ENCODE measurements at places on chromosomes 2 and 18.

GRCh38 chr18:79748321-79749180 is 49.2 kb upstream of the KCNG2 start:
- DNase-seq, result no peak

DNA sequence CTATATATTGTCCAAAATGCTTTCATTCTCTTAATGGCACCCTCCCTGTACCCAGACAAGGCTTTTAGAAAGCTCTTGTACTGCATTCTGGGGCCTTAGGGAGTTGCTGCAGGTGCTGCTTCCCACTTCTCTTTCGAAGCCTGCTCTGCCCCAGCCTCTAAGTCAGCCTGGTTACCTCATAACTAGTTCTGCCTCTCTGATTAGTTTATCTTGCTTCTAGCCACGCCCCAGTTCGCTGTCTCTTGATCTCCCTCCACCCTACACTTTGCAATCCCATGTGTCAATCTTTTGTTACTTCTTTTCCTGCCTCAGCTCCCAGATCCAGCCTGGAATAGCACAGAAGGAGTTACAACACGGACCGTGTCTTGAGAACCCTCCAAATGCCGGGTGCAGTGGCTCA is 13.8 kb upstream of the NCOA1 start:
- DNase-seq, result no peak

DNA sequence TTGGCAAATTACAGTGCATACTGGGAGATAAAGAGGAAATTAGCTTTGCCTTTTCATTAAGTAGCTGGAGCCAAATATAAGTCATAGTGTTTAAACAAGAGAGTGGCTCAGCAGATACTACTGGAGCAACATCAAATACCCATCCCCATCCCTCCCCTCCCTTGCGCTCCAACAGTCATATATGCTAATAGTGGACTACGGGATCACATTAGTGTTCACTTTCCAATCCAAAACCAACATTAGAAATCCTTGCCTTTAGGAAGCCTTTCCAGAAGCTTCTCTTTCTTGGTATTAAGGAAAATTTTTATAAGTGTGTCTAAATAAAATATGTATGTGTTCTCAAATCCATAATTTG is 1669.3 kb downstream of the SUCLG1 start:
- no peak for DNase-seq

DNA sequence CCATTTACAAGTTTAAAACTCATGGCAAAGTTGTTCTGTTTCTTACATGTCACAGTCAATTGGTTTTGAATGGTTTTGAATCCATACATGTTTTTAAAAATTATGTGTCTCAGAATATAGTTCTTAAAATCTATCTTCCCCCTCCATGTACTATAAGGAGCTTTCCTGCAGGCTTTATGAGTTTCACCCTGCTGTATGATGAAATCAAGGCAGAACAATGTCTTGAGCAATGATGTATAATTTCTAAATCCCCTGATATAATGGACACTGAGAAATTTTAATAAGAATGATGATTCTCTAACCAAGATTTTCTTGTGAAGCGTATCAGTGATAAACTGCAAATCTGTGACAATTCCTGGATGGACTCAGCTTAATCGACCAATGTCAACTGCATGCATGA is 10.6 kb upstream of the ZNF516 start:
- DNase-seq, result peak; percentile 69

DNA sequence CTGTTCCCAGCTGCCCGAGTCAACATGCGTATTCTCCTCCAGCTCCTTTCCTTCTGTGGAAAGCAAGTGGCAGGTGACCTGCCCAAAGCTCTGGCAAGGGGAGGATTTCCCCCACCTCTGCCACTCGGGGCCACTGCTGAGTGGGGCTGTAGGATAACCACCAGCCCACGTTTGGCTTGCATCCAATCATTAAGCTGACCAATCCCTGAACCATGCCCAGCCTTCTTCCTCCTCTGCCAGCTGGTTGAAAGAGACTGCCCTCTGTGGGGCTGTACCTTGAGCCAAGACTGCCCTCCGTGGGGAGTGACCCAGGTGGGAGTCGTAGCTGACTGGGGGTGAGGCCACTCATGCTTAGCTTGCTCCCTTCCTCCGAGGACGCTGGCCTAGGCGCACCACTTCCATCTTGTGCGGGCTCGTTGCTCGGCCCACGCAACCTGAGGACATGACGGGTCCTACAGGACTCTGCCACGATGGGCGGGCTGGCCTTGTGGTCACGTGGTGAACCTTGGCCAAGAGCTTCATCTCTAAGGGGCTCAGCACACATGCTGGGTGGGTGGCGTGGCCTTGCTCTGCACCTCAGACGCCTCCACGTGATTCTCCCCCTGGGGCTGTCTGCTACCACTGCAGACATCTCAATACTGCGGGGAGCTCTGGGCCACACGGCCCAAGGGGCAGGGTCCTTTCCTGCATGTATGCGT is 112.1 kb downstream of the NDUFA10 start:
- no peak for DNase-seq

DNA sequence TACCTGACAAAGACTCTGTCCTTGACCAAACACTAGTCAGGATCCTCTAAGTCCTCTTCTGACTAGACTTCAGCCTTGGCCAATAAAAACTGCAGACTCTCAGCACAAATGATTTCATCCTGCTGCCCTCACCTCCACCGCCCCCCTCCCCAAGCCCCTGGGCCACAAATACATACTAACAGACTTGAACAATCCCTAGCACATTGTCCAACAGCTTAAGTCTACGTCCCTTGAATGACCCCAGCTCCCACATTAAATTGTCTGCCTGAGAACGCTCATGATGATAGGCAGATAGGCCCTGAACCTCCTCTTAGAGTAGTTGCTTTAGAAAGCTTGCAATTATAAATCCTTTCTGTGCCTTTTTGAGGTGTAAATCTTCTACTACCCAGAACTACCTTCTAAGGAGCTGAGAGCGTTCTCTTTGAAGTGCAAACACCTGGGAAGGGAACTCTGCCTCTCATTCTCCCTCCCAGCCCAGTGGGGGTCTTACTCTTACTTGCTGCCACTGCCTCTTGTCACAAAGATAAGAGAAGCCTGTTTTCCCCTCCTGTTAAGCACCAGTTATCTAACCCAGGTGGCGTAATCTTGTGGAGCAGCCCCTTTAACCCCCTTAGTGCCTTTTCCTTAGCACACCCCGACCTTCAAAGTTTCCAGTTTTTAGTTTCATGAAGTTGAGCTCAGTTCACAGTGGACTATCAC is 1225.6 kb downstream of the LRP1B start:
- DNase-seq, result no peak

DNA sequence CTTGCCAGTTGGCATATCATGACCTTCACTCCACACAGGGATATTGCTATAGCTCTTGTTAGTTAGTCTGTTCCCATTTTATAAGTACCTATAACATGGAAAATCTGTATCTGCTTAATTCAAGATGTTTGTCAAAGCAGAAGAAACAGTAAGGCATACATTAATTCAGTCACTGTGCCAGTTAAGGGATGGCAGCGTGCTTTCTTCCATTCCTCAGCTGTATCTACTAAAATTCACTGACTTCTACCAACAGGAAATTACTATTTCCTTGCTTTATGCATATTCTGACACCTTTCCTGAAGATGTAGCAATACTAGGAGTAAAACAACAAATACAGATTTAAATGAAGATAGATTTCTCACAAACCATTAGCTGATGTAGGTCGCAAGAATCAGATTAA is 59.9 kb downstream of the RNF152 start:
- DNase-seq, result no peak

GRCh38 chr2:209367075-209367747 is 56.6 kb upstream of the MAP2 start:
- no peak for DNase-seq

DNA sequence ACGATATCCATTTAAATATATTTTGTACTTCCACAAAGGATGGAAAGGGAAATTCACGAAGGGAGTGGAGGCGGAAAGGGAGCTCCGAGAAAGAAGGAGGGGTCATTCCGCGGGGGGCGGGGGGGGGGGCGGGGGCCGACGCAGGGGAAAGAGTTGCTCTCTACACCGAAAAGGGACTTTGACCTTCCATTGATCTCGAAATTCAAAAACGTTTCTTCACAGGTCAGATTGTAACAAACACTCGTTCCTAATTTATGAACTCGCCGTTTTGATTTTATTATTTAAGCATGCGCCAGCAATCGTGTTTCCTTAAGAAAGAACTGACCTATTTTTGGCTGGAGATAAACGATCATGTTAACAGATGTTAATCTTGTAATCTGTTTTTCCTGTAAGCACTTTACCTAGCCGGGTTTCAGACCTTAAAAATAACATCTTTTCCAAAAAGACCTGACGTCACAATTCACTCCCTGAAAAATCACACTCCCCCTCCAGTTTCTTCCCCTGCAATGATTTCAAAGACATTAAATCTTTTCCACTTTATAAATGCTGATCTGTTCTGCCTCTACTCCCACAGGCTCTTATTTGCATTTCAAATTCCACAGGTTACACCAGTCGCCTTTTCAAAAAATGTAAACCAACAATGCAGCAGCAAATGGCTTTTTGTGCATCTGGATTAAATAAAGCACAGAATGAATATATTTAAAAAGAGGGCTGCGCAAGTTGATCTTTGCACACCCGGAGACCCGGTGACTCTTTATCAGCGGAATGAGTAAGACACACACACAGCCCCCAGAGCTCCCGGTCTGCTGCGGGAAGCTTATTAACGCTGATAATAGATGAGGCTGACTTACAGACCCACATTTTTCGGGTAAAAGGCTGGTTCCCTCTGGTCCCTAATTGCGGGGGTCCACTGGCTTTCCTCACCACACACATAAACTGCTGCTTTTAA is 1.6 kb downstream of the ZNF516 start:
- DNase-seq, result peak; percentile 68

DNA sequence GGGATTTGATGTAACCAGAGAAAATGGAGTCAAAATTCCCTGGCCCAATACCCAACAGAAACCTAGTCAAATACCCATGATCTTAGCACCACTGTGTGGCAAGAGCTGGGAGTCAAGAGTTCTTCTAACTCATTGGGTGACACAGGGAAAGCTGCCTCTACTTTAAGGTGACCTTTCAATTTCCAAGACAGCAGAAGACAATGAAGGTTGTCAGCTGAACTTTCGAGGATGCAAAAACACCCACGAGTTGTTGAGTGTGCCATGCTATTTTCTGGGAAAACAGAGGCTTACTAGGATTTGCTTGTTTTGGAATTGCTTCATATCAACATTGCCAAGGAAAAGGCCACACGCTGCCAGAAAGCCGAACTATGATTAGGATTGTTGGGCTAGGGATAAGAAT is 61.6 kb upstream of the CYRIA start:
- no peak for DNase-seq

Measured in AML-193 (cell line).